Fibroblast of villous mesenchyme (primary cell): ENCODE measurements at places on chromosomes 2 and 18.

DNA sequence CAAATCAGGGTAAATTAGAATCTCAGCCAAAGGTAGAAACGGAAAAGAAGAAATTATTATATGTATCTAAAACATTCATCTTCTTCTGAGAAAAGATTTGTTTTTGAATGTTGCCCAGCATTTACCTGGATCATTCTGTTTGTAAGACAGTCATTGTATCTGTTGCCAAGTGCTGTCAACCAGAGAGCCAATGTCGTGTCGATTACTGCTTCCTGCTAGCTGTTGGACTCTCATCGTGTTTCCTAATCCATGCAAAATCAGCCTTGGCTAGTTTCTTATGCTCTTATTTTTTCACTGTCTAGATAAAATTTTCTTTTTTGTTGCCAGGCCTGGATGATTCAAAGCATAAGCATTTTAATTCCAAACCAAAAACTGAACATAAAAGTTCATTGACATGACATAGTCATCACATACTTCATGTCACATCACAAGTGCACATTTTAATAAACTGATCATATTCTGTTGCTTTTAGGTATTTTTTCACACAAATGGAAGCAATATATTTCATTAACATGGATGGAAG, 202.3 kb downstream of the KCNH7 start:
- DNase-seq = no peak

DNA sequence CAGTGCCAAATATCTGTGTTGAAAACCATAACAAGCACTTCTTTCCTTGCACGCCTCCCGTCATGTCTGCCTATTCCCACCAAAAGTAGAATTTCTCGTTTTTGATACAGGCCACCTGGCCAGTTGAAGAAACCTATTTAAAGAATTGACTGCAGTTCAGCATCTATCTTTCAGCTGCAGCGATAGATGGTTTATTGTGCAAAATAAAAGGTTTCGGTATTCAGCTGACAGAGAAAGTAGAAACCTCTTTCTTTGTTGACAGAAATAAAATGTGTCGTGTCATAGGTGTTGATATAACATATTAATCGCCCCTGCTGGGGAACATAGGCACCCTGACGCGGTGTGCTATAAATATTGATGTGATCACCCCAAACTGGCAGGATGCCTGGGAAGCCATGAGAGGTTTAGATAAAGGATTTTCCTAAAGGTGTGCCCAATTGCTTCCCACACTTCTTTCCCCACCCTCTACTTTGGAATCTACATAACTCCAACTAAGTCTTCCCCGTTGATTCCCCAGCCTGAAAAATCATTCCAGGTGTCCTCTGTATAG, 570.4 kb downstream of the CCDC85A start:
- no peak for DNase-seq

DNA sequence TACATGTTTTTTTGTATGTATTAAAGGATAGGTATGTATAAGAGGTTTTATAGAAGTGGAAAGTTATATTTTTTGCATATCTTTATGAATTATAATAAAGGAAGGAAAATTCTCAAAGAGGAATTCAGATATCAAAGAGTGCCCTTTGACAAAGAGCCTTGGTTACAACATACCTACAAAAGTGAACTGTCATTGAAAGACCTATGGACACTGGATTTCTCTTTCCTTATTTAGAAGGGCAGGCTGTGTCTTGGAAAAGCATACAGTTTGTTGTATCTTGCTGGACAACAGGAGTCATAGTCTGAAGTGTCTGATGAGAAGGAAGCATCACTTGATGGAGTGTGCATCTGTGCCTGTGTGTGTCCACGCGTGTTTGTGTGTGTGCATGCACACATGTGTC, 15.2 kb downstream of the UGT1A10 start:
- DNase-seq = no peak

- DNase-seq = peak; percentile 33
These were observed 18.1 kb upstream of the ANTXR1 start for GRCh38 chr2:68994864-68995263.

- no peak for DNase-seq
These were observed 10.8 kb upstream of the LYPD6B start for GRCh38 chr2:149027590-149028250.

DNA sequence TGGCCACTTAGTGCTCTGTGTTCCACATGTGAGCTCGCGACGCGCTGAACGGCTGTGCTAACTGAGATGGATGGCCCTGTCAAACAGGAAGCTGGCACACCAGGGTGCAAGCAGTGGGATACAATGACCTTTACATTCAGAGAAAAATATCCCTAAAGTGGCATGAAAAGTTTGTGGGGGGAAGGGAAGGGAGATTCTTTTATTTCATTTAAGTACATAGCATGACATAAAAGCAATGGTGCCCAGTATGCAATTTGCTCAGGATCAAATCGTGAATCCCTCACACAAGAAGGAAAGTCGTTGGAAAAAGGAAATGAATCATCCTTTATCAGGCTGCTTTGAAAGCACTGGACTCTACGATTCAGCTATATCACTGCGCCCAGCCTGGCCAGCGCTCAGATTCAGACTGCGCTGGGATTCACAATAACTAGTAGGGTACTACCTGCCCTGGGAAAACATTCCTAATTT, 26.0 kb downstream of the SATB2 start:
- no peak for DNase-seq
